ENCODE measurements at places on chromosomes 6 and 20.

DNA sequence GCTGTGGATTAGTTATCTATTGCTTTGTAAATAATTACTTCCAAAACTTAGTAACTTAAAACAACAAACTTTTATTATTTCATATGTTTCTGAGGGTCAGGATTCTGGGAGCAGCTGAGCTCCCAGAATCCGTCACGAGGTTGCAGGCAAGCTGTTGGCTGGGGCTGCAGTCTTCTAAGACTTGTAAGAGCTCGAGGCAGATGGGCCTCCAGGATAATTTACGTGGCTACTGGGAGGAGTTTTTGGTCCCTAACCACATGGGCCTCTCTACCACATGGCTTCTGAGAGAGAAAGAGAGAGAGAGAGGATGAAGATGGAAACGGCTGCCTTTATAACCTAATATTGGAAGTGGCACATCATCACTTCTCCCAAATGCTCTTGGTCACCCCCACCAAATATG lies 64.9 kb upstream of the SULF2 start:
- no peak for DNase-seq

GRCh38 chr6:127902933-127903332 lies 2.1 kb upstream of the THEMIS start:
- no peak for DNase-seq

GRCh38 chr6:142698751-142699150 lies 246.2 kb downstream of the HIVEP2 start:
- DNase-seq: no peak

DNA sequence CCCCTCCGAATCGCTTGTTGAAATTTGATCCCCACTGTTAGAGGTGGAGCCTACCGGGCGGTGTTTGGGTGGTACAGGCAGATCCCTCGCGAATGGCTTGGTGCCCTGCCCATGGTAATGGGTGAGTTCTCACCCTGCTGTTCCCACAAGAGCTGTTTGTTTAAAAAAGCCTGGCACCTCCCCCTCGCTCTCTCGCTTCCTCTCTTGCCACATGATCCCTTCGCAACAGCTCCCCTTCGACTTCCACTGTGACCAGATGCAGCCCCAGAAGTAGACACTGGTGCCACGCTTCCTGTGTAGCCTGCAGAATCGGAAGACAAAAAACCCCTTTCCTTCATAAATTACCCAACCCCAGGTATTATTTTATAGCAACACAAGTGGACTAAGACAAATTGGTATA lies 292.2 kb upstream of the QKI start:
- DNase-seq: no peak

DNA sequence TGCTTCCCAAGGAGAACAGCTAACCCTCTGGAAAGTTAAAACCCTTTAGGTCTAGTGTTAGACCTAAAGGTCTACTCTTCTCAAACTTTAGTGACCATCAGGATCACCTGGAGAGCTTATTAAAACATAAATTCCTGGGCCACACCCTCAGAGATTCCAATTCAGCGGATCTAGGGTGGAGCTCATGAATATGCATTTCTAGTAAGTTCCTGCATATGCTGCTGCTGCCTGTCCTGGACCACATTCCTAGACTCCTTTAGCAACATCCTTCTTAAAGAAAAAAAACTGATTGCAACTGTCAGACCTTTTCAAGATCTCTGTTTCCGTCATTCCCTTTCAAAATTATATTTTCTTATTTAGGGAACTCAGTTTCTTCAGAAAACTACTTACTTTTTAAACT lies 31.2 kb downstream of the SNAP25 start:
- no peak for DNase-seq

DNA sequence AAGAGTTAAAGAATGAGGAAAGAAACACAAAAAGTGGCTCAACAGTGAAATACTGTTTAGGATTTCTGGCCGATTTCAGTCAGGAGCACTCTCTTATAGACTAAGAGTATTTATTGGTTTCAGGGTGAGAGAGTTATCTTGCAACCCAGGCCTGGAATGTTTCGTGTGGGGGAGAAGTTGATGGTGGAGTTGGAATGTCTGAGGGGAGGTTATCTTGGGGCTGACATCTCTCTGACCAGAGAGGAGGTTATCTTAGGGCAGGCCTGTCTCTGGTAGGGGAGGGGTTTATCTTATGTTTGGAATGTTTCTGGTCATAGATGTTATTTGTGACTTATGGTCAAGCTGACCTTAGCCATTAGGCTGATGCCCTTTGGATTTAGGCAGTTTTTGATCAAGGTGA lies 80.3 kb downstream of the HTR1B start:
- DNase-seq: no peak

DNA sequence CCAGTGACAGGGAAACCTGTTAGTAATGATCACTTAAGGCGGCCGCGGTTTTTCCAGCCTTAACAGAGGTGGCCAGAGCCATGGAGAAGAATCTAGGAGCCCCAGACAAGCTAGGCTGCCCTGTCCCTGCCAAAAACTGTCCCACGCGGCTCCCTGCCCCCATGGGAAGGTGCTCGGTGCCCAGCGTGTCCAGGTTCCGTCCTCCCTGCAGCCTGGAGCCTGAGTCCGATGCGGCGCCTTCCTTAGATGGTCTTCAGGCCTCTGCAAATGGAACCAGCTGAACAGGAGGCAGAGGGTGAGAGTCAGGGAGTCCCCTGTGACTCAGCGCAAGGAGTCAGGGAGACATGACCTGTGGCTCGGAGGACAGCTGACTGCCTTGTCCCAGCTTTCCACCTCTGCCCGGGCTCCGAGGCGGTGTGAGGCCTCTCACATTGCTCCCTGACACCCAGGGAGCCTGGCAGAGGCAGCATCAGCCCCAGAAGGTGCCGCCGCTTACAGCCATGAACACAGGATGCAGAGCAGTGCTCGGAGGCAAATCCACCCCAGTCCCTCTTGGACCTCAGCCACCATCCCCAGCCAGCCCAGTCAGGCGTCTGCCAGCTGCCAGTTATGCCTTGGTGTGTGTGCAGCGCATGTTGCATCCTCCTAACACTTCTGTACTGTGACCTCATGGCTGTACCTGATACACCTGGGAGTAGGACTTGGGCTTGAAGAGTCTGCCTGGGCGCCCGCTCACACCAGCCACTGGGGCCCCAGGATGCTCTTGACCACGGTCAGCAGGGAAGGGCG lies 377.7 kb downstream of the CDH4 start:
- DNase-seq: no peak

- no peak for DNase-seq
These were observed 27.3 kb upstream of the ABCC10 start for GRCh38 chr6:43399932-43400487.

- DNase-seq: no peak
These were observed 30.7 kb downstream of the CARMIL1 start for GRCh38 chr6:25309886-25310285.

DNA sequence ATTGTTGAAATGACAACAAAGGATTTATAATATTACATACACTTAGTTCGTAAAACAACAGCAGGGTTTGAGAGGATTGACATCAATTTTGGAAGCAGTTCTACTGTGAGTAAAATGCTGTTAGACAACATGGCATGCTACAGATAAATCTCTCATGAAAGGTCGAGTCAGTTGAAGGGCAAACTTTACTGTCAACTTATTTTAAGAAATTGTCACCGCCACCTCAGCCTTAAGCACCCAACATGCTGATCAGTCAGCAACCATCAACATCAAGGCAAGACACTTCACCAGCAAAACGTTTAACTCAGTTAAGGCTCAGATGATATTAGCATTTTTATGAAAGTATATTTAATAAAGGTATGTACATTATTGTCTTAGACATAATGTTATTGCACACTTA lies 31.0 kb downstream of the CYB5R4 start:
- DNase-seq: no peak

DNA sequence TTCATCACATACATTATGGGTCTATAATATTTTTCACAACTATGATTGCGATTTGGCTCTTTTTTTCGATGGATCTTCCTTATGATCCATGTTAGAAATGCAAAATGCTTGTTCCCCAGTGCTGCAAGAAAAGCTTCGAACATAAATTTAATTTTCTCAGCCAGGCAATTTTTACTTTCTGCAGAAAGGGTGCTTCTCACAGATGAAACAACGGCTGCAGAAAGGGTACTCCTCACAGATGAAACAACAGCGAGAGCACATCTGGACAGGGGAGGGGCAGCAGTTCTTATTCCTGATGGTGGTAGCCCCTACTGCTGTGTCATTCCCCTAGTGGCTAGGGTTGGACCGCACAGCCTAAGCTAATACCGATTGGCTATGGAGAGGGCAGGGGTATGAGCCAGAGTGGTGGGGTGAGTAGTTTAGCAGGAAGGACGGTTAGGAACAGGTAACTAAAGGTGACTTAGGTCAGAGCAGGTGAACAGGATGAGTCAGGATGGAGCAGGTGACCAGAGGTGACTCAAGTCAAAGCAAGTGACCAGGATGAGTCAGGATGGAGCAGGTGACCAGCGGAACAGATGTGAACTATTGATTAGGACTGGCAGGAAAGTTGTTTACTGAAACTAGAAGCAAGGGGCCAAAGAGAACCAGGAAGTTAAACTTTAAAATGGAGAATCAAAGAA lies 13.4 kb upstream of the TREML4 start:
- DNase-seq: no peak

GRCh38 chr20:42267793-42268384 lies 649.7 kb upstream of the CHD6 start:
- DNase-seq: no peak

GRCh38 chr6:52546678-52547077 lies 30.2 kb downstream of the TRAM2 start:
- peak; percentile 40 for DNase-seq

DNA sequence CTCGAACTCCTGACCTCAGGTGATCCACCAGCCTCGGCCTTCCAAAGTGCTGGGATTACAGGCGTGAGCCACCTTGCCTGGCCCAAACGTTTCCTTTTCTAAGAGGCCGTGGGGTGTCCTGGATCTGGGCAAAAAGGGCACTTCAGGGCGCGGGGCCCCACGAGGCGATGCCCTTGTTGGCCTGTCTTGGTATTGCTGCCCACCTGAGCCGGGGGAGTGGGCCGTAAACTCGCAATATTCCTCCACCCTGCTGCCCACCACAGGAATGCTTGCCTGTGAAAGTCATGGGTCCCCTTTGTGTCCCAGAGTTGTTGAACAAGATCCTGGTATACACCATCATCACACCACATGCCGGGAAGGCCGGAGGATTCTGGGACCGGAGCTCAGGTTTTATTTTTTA lies 49.0 kb downstream of the SSR1 start:
- DNase-seq: no peak

- DNase-seq: no peak
These were observed 87.1 kb downstream of the TRMT6 start for GRCh38 chr20:5863040-5863833.

GRCh38 chr6:169839029-169839481 lies 87.6 kb downstream of the ERMARD start:
- no peak for DNase-seq

DNA sequence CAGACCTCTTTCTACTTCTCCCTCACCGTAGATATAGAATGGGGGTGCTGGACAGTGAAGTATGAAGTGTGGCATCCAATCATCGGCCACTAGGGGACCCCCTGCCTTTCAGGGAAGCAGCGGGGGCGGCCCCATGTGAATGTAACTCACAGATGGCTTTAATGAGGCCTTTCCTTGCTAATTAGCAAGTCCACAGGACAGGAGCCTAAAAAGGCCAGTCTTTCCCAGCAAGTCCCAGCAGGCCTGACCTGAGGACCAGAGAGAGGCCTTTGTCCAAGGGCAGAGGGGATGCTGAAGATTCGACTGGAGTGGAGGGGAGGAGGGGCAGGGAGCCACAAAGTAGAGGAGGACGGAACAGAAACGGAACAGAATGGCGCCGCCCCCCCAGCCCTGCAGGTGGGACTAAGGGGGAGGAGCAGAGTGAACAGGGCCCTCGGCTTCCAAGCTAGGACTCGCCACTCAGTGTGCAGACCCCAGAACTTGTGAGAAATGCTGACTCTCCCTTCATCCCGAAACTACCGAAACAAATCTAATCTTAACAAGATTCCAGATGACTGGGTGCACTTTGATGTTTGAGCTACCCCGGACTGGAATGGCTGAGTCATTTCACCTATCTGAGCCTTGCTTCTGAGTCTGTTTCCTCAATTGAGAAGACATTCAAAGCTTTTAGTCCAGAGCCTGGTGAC lies 5.8 kb downstream of the C6orf132 start:
- DNase-seq: no peak

DNA sequence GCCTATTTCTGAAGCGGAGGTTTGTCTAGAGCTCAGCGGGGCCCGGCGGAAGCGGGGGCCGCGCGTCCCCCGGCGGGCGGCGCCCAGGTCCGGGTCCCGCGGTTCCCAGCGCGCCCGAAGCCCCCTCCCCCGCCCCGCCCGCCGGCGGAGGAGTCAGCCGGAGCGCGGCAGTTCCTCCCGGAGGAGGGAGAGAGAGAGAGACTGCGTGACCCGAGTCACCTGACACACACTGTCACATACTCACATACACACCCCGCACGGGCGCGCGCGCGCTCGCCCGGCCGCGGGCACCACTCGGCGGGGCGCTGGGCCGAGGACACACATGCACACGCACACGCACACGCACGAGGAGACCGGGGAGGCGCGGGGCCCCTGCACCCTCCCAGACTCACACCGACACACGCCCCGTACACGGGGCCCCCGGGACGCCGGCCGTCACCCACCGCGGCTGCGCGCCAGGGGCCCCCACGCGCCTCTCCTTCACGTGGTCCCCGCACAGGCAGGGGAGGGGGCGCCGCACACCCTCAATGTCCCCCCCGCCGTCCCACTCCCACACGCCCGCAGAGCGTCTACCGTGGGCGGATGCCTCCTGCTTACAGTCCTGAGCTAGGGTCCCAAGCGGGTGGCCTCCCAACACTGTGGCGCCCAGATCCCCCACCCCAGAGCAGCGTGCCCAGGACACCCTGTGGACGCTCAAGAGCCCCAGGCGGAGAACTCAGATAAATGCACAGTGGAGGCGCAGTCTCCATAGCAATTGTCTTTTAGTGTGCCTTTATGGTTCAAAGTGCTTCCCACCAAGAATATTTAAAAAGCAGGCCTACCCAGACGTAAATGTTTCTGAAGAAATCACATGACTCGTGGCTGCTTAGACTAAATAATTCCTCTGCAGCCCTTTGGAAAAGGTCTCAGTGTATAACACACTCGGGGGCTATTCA lies at the start of gene RRAGD:
RRAGD (minus strand) TSS at position 203 of the 935 bp plus-strand sequence. CDS start 280 bp downstream, outside the sequence.
- DNase-seq: no peak

- DNase-seq: no peak
These were observed 470.2 kb downstream of the ADGRB3 start for GRCh38 chr6:69105288-69105687.

- DNase-seq: no peak
These were observed 1.4 kb downstream of the PPP1R3D start for GRCh38 chr20:59938696-59939051.

DNA sequence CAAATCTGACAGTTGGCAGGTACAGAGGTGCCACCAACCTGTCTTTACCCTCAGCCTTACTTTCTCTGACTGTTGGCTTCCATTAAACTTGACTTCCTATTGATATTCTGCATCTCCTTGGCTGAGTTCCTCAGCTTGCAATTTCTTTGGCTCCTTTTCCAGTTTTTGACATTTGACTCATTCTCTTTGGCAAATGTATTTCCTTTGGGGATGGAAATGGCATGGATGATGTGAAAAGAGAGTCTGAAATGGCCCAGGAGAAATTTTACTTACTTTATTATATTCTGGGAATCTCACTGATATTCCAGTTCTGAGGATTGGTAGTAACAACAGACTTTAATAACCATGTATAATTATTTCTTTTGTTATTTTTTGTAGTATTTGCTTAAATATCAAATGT lies 255.2 kb downstream of the CD109 start:
- no peak for DNase-seq

Data from GM12864 (cell line).